CD4-positive, alpha-beta T cell treated with Interleukin-4 for 4 hours (primary cell): ENCODE measurements at places on chromosomes 7 and 10.

- DNase-seq, result no peak
These were observed 15.2 kb upstream of the C10orf67 start for GRCh38 chr10:23359692-23360380.

GRCh38 chr7:51802718-51803117 is 486.1 kb upstream of the COBL start:
- DNase-seq, result no peak

DNA sequence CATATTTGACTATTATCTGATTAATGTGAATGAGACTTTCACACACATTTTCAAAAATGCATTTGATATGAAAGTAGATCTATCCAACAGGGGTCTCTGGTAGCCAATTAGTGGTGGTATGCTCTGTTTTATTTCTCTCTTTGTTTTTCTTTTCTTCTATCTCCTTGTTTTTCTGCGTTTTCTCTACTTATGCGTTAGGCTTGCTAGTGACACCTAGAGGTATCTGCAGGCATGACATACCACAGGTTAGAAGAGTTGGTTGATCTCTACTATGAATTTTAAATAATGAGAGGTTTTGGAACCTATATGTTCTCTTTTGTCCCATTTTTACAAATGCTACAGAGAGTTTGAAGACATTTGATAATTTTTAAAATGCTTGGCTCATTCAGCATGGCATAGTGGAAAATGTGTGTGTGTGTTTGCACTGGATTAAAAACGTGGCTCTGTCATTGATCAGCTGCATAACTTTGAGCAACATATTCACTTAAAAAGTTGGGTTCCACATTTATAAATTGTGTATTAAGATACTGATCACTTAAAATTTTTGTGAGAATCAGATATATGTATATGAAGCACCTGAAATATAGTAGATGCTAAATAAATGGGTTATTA is 28.1 kb upstream of the PLXDC2 start:
- no peak for DNase-seq

- no peak for DNase-seq
These were observed 1.3 kb downstream of the NRCAM start for GRCh38 chr7:108454674-108455550.

DNA sequence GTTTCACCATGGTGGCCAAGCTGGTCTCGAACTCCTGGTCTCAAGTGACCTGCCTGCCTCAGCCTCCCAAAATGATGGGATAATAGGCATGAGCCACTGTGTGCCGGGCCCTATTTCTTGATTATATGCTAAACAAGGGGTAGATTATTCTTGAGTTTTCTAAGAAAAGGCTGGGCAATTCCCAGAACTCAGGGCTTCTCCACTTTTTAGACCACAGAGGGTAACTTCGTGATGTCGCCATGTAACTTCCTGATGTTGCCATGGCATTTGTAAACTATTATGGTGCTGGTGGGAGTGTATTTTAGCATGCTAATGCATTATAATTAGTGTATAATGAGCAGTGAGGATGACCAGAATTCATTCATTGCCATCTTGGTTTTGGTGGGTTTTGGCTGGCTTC is 35.8 kb downstream of the OTUD1 start:
- no peak for DNase-seq

- DNase-seq, result peak; percentile 81
These were observed 15.8 kb upstream of the CAMK1D start for GRCh38 chr10:12333380-12334185.

GRCh38 chr7:44455155-44455554 is 35.3 kb downstream of the NUDCD3 start:
- no peak for DNase-seq

DNA sequence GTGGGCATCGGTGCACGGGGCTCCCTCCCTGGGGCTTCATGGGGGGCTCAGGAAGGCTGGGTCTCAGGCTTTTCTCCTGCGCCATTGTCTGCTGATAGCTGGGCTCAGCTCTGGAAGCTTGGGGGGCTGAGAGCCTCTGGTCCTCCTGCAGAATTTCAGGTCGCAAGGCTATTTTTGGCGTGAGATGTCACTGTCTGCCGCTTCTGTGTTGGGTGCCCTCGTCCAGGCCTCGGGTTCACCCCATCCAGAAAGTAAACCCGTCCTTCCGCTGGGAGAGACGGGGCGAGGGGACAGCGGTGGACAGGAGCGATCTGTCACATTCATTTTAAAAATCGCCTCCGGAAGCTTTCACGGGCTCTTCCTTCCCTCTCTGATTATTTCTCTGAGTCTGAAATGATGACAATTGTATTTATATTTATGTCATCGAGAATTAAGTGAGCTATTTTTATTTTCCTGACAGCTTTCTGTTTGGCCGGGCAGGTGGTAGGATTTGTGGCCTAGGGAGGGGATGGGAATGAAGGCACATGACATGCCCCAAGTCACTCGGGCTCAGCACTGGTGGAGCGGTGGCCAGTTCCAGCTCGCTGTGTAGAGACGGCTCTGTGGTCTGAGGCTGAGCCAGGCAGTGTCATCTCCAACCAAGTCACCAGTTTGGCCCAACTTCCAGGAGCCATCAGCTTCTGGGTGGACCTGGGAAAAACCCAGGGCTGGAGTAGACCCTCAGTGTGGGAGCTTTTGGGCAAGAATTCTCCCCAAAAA is 40.7 kb upstream of the AP5Z1 start:
- no peak for DNase-seq

DNA sequence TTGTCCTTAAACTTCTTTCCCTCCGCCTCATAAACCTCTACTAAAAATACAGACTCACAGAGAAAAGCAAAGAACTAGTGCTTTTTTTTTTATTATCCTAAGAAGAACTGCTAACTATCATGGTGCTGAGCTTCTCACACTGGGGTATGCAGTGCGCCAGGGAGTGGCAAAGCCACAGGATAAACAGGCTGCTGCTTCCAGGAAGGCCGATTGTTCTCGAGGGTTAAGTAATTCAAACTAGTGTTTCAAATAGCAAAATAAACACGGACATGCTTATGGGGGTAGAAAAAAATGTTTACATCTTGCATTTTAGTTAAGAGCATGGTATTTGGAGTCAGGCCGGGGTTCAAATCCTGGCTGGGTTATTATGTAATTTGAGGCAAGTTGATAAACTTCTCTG is 157.0 kb downstream of the TAX1BP1 start:
- DNase-seq, result no peak

- no peak for DNase-seq
These were observed 3.5 kb upstream of the NAMPT start for GRCh38 chr7:106288263-106288662.

GRCh38 chr7:130850956-130851355 is 116.9 kb upstream of the KLF14 start:
- DNase-seq, result no peak

DNA sequence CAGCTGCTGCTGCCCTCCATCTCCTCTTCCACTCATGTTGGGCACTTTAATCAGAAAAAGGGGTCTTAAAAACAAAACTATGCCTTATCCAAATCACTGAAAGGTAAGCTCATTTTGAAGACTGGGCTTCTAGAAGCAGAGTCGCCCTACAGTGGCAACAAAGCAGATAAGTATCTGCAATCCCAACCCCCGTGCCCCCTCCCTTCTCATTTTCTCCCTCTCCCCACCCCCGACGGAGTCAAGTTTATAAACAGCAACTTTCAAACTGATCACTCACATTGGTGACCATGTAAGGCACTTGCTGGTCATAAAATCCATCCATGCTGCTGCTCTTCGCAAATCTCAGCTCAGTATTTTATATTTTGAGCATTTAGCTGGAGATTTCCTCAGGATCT is 738 bp downstream of the ETV1 start:
- DNase-seq, result no peak

GRCh38 chr7:101558742-101559325 is 70.3 kb downstream of the MYL10 start:
- DNase-seq, result no peak

DNA sequence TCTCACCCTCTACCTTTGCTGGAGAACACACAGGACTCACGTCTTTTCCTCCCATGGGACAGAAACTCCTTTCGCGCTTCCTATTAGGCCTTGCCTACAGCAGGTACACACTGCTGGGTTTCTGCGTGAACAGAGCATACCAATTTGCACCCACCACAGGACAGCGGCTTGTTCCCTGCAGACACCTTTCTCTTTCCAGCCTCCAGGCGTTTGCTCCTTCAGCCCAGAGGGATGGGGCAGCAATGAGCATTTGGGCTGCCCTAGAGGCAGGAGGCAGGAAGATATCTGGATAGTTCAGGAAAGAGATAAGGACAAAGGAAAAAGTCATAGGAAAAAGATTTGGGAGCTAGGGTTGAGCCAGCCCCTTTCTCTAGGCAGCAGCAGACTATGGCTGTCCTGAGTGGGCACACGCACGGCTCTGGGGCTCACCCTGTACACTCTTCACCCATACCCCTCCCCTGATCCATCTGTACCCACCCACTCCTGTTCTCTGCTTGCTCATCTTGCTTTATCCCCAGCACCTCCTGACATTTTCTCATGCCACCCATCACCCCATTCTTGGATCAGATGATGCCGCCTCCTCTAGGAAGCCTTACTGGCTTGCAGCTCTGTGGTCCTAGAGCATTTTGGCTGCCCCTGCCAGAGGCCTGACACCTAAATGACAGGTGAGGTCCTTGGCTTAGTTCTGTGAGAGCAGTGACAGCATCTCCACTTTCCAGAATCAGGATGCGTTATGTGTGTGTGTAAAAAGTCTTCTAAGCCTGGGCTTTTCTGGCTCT is 40.7 kb upstream of the SPDYE3 start:
- no peak for DNase-seq

DNA sequence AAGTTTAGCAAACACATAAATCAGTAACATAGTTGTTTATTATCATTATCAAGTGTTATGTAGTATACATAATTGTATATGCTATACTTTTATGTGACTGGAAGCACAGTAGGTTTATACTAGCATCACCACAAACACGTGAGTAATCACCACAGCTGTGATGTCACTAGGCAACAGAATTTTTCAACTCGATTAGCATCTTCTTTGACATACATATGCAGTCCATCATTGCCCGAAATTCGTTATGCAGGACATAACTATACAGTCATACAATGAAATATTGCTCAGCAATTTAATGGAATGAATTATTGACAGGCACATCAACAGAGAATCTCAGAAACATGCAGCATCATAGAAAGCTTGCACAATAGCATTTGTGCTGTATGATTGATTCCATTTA is 77.7 kb downstream of the LSM5 start:
- no peak for DNase-seq

GRCh38 chr10:121104476-121105111 is 253.4 kb downstream of the WDR11 start:
- DNase-seq, result no peak

- DNase-seq, result no peak
These were observed 20.1 kb upstream of the PTN start for GRCh38 chr7:137363683-137364082.
